ENCODE measurements at places on chromosomes 4 and X. TPM values are rescaled to one million over a fixed set of nuclear protein-coding genes. Genes with fewer than 3 reads are reported as not detected.

- DNase-seq, result no peak
Observed at GRCh38 chr4:38130884-38131283, 170.7 kb downstream of the PTTG2 start.

DNA sequence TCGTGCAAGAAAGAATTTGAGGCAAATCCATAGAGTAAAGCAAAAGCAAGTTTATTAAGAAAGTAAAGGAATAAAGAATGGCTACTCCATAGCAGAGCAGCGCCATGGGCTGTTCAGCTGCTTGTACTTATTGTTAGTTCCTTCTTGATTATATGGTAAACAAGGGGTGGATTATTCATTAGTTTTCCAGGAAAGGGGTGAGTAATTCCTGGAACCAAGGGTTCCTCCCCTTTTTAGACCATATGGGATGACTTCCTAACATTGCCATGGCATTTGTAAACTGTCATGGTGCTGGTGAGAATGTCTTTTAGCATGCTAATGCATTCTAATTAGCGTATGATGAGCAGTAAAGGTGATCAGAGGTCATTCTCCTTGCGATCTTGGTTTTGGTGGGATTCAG is 23.5 kb upstream of the CEP135 start:
- no peak for DNase-seq

FAM9C gene
- total RNA-seq, result not detected

DNA sequence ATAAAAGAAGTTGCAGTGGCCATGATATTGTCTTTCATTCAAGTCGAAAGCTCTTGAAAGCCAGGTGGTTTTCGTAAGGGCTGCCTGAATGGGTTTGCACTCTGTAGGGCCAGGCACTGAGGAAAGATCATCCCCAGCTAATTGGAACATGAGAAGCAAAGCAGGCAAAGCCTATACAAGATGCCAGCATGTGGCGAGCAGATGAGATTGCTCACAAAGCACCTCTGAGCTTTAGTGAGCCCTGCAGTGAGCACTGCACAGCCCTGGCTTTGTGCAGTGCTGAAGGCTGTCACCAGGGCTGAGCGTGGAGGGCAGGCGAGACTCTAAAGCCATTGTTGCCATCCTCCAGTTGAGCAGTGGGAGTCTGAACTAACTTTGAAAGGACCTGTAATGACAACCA is 53.8 kb downstream of the HADH start:
- peak; percentile 48 for DNase-seq

DNA sequence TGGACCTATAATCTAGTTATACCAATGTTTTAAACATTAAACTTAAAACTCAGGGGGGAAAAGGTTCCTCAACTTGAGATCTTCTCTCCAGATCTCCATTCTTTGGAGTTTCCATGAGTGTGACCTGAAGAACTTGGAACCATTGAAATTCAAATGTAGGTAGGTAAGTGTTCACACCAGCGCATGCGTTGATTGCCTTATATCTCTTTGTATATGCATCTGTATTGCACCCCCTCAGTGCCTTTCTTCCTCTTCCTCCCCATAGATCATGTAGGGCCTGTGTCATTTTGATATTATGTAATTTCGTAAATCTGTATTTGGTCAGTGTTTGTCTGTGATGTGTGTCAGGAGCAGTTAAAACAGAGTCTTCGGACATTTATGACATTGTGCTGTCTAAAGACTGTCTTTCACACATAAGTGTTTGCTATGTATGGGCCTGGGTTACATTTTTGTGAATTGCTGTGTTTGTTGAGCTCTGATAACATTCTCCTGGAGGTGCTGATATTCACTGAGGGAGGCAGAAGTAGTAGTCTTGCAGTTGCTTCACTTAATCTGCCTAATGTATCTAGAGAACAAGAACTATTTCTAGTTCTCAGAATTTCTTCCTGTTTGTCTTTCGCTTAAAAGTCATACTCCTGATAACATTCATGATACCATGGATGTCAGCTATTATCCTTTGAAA is 126.3 kb downstream of the RAP1GDS1 start:
- DNase-seq, result no peak

GUCY1B1 gene
- total RNA-seq, result 24.7 TPM

BLOC1S4 gene
- total RNA-seq, result 14.2 TPM

ACOX3 gene
- 21.7 TPM for total RNA-seq

- DNase-seq, result no peak
Observed at GRCh38 chr4:38036548-38036947, 76.3 kb downstream of the PTTG2 start.

GRCh38 chr4:168432419-168433146 is 47.7 kb downstream of the DDX60L start:
- DNase-seq, result no peak

IGSF1 gene
- total RNA-seq, result 1.4 TPM

- DNase-seq, result no peak
Observed at GRCh38 chr4:144402176-144402575, 243.8 kb upstream of the HHIP start.

DNA sequence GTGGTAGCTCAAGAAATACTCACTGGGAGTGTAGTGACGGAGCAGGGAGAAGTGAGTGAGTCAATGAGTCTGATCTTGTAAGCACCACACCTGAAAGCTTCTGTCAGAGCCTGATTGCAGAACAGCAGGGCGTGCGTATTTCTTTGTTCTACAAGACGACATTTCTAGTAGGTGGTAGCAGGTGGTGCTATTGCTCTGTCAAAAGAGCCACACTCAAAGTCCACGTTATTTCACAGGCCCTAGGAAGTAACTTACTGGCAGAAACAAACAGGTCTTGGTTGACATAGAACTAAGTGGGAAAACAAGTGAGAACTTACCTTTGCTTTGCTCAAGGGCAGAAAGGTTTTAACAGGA is 46.4 kb upstream of the SPRY1 start:
- peak; percentile 72 for DNase-seq

DNA sequence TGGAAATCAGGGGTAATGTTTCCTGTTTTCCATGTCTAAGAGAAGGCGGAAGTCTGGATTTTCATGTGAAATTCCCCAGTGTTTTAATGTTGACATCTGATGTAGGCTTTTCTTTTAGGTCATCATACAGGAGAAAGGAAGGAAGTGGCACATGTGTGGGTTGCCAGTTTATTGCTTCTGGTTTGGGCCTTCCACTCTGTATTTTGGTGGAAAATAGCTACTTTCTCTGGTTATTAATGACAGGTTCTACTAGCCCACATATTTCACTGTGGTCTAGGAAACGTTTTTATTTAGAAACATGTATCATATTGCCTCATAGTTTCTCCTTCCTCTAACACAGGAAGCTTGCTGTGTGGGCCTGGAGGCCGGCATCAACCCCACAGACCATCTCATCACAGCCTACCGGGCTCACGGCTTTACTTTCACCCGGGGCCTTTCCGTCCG is 7.2 kb downstream of the PDHA1 start:
- no peak for DNase-seq

GRCh38 chr4:141933978-141934377 is 297.6 kb downstream of the IL15 start:
- DNase-seq, result no peak

GRCh38 chr4:119014658-119015057 is 121.0 kb upstream of the MYOZ2 start:
- no peak for DNase-seq

USP27X gene
- total RNA-seq, result 4.3 TPM

- no peak for DNase-seq
Observed at GRCh38 chrX:69543572-69543971, 39.4 kb downstream of the NALF2 start.

DNA sequence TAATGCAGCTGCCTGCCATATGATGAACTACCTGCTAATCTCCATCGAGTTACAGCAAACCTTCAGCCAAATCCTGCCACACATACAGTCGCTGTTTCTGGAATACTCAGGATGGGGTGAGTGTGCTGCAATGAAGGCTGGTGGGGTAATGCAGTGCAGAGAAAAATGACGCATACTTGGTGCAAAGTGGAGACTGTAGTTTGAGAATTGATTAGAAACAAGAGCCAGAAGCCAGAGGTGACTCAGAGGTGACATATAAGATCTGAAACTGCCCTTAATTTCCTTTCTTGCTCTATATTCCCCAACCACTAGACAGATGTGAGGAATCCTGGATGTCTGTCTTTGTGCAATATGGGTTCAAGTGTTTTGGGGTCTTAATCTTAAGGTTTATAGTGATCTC is 22.0 kb downstream of the C4orf54 start:
- DNase-seq, result no peak

TKTL2 gene
- total RNA-seq, result not detected

DNA sequence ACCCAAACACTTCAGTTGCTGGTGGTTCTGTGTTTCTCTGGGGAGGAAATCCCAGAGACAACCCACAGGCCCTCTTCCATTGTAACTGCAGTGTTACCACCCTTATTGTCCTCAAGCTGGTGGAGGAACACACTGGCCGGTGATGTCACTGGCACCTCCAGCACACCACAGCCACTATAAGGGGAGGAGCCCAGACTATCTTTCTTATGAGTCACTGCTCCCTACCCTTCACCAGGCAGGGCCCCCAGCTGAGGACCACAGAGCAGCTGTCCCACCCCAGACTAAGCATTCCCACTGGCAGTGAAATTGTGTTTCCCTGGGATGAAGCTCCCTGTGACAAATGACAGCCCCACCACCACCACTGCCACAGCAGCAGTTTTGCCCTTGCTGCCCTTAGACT is 171.8 kb upstream of the FGF16 start:
- DNase-seq, result no peak

GRCh38 chr4:81453024-81453423 is 18.7 kb downstream of the RASGEF1B start:
- no peak for DNase-seq

DNA sequence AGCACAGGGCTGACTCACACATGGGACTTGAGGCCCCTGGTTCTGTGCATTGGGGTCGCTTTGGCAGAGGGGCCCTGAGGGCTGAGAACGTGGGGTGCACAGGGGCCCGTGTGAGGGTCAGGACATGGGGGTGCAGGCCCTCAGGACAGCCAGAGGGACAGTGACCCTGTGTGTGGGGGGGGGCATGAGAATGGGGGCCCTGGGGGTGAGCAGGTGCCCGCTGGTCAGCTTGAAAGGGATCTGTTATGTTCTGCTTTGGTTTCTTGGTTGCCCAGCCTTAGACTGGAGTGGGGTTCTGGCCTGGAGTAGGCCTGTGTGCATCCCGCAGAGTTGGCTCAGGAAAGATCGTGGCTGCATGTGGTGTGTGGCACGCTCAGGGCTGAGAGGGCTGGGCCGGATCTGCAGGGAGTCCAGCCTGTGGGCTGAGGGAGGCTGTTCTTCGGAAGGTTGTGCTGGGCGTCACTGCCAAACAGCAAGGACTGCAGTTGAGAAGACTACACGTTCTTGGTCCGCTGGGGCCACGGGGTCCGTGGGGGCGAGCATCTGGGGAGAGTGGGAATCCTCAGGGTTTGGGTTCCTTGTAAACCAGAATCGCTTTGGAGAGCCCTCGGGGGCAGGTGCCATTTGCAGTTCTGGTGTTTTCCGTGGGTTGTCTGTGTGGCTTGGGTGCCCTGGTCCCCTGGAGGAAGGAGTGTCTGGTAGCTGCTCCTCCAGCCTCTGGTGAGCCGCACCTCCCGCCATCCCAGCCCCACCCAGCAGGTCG is 15.2 kb upstream of the UVSSA start:
- no peak for DNase-seq

- DNase-seq, result no peak
Observed at GRCh38 chrX:81414630-81415029, 212.7 kb downstream of the SH3BGRL start.

GRCh38 chr4:184419976-184420375 is 54.4 kb downstream of the IRF2 start:
- no peak for DNase-seq

SEC31A gene
- total RNA-seq, result 204 TPM

- no peak for DNase-seq
Observed at GRCh38 chrX:106932492-106932923, 12.3 kb downstream of the CLDN2 start.

RASGEF1B gene
- 15.0 TPM for total RNA-seq

GRCh38 chrX:54007682-54008081 is 36.6 kb downstream of the PHF8 start:
- no peak for DNase-seq

DNA sequence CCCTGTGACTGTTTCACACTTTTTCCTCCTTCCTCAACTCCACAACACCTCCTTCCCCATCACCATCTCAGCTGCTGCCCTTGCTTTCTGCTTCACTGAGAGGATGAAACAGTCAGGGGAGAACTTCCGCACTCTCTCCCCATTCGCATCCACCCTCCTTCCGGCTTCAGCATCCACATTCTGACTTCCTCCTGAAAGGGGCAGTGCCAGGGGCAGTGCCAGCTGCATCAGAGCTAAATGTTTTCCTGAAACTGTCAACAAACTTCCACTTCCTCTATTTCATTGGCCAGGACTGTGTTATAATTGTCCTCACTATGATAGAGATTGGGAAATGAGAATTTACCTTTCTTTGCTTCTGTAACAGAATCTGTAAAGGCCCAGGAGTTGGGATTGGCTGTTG is 18.2 kb upstream of the RASL11B start:
- no peak for DNase-seq

SERTM2 gene
- 0.35 TPM for total RNA-seq

DNA sequence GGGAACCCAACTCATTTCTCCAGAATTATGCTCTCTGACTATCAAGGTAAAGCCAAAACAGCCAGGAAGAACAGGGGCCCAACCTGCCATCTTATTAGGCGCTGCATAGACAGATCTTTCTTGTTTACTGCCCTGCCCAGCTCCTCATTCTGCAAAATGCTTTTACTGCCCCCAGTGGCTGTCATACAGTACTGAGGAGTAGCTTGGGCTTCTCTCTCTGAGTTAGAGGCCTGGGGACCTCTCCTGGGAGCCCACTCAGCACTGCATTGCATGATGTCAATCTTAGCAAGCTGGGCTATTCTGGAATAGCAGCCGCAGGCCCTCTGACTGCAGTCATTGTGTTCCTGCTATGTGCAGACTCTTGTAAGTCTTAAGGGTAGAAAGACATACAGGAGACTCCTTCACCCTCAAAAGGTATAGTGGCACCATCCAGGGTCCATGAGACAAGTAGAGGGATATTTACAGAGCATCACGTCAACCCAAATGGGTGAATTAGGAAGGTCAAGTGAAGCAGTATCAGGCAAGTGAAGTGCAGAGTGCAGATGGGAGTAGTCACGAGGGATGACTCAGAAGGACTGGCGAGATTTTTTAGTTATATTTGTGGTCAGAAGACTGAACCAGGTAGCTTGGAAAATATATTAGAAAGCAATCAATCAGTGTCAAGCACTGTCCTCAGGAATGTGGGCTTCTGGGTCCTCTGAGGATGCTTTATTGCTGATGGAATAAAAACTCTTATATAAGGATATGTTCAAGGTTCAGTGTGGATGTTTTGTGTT is 294.1 kb upstream of the SFRP2 start:
- DNase-seq, result no peak
